Keratinocyte (primary cell): ENCODE measurements at places on chromosomes 6 and 20. TPM values are rescaled to one million over a fixed set of nuclear protein-coding genes. Genes with fewer than 3 reads are reported as not detected.

EPHA7 gene
- polyA plus RNA-seq = not detected in 3 replicates

DNA sequence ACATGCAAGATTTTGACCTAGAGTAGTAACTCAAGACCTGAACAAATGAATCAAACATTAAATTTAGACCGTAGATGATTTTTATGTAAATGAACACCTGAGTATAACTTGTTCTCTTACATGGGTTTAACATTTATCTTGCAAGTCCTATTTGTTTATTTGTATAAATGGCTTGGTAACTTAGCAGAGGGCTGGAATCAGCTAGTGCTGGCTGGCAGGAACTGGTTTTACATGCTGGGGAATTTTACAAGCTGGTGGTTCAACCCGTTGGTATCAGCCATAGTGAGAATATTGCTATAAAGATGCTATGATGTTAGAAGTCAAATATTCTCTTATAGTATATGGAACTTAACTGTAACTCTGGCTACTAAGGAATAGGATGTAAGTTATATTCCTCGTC, 8.9 kb downstream of the SLC22A2 start:
- no peak for DNase-seq

DNA sequence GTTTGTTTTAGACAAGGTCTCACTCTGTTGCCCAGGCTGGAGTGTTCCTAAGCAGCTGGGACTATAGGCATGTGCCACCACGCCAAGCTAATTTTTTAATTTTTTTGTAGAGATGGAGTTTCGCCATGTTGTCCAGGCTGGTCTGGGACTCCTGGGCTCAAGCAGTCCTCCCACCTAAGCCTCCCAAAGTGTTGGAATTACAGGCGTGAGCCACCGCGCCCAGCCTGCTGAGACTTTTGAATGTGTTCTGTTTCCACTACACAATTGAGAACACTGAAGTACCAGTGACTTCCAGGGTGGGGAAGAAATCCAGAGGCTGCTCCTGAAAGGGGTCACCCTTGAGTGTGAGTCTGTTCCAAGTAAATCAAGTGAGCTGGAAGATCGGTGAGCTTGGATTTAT, 81.3 kb upstream of the ARMC2 start:
- DNase-seq = no peak

DNA sequence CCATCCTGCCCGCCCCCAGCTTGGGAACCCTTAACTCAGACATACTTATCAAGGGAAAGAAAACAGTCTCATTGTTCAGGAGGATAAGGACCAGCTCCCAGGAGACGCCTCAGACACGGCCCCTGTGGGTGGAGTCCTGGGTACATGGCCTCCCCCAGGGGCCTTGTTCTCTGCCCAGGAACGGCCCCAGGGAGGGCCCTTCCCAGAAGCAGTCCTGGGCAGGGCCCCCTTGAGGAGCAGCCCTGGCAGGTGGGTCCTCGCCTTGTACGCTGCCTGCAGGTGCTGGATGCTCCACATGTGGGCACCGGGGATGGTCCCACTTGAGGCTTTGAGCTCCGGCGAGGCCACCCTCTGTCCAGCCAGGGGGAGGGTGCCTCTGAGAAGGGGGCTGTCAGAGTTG, 4.5 kb upstream of the GATA5 start:
- no peak for DNase-seq

- no peak for DNase-seq
These were observed 541.2 kb downstream of the QKI start for GRCh38 chr6:163955756-163956155.
